ENCODE measurements at places on chromosomes 1 and 21. TPM values are rescaled to one million over a fixed set of nuclear protein-coding genes. Genes with fewer than 3 reads are reported as not detected.

IFI6 gene
- 164 TPM for polyA plus RNA-seq

ANGPTL3 gene
- not detected for polyA plus RNA-seq

KLF17 gene
- polyA plus RNA-seq, result not detected

UTS2 gene
- not detected for polyA plus RNA-seq

FNDC10 gene
- polyA plus RNA-seq, result 21.7 TPM

RPE65 gene
- polyA plus RNA-seq, result 0.15 TPM

MATN1 gene
- polyA plus RNA-seq, result 0.14 TPM

CD1E gene
- not detected for polyA plus RNA-seq

NBPF20 gene
- polyA plus RNA-seq, result 0.93 TPM

MYCL gene
- polyA plus RNA-seq, result 7.1 TPM

PLXNA2 gene
- 5.7 TPM for polyA plus RNA-seq

FAM177B gene
- polyA plus RNA-seq, result not detected

ACTN2 gene
- 7.3 TPM for polyA plus RNA-seq

NCDN gene
- 152 TPM for polyA plus RNA-seq

RUNX1 gene
- 5.0 TPM for polyA plus RNA-seq
